Activated CD8-positive, alpha-beta T cell treated with anti-CD3 and anti-CD28 coated beads, Interleukin-2, amount 10 ng/mL, durations not matched to agents 7 days and 5 days (primary cell): ENCODE measurements at places on chromosomes 12 and 14.

DNA sequence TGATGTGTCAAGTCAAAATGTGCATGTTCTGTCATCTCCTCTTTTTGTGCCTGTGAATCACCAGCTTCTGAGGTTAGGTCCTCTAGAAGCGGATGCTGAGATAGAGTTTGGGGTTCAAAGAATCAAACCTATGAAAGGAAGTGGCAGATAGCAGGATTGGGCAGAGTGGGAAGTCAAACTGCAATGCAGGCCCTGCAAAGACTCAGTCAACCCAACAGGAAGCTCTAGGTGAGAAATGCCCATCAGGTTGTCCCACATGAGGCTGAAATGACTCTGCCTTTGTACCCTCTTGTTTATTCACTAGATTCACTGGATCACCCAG lies 4.5 kb upstream of the MIA2 start:
- DNase-seq: peak; percentile 84

DNA sequence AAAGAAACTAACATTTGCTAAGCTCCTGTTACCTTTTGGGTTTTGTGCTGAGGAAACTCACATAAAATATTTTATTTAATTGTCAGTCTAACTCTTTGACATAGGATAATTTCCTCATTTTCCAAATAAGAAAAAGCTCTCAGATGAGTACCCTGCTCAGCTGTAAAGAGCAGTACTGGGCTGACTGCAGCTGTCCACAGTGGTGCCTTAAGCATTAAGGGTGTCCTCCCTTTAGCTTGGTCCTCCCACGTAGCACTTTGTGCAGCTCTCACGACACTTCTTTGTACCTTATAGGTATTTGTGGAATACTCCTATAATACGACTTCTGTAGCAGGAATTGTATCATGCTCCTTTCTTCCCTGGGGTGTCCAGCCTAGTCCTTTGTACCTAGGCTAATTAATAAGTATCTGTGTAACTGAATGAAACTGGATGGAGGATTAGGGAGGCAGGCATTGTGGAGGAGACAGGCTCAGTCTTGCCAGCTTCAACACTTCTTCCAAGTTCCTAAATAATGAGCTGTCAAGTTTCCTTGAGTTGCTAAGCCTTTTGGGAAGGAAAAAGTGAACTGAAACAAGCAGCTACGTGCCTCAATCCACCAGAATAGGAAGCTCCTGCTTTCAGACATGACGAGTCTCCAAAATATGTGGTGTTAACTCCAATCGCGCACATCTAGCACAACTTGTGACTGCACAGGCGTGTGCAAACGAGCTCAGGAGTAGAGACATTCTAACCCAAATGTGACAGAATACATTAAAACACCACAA lies 123.0 kb downstream of the SLC38A4 start:
- no peak for DNase-seq

- DNase-seq: peak; percentile 56
Observed at GRCh38 chr14:73829526-73830431, 21.9 kb upstream of the PTGR2 start.

DNA sequence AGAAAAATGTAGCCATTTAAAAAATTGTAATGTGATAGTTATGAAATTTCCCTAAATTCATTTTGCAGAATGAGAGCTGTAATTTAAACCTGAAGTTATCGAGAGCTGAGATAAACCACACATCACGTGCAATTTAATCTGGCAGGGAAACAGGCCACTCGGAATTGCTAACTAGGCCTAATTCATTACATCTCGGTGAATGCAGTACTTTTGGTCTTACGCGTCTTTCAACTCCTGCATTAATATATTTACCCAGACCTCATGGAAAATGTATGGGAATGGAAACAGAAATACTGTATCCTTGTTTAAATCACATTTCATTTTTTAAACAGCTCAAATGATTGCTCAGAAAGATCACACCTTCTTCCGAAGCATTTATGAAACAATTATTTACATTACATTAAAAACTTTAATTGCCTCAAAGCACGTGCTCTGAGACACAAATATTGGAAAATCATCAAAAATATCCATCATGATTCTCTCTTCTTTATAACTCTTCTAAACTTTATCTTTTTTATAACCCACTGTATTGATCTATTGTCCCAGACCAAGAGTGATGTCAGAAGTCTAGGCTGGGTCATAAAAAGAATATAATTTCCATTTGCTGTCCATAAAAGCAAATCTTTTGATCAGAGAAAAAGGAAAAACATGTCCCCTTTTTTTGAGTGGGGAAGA lies 111.7 kb upstream of the MYL2 start:
- no peak for DNase-seq

DNA sequence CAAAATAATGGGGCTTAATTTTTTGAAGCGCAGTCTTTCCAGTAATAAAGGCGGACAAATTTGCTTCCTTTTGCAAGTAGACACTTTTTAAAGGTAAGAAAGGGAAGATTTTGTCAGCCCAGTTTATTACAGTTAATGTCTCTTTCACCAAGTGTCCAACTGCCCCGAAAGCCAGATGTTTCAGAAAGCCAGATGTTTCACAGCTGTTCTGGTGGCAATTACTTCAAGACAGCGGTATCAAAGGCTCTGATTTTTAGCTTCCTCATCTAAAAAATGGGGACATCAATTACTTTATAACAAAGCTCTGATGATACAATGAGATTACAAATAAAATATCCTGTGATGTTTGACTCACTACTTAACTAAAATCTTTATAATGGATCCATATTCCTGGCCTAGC lies 1.0 kb downstream of the WBP11 start:
- no peak for DNase-seq

DNA sequence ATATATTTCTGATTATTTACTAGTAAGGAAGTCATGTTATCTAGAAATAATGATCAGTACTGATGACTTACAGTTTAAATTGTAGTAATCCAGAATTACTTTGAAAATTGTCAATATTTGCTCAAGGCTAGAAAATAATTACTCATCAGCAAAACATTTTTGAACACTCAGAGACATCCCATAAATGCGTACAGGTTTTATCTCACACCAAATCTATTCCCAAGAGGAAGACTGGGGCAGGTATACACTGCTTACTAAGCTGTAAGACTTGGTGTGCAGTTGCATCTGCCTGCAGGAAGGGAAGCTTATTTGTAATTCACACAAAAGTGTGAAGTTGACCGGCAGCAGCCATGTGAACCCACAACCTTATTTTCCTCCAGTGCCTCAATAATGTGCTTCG lies 146.4 kb downstream of the CCER1 start:
- DNase-seq: no peak

DNA sequence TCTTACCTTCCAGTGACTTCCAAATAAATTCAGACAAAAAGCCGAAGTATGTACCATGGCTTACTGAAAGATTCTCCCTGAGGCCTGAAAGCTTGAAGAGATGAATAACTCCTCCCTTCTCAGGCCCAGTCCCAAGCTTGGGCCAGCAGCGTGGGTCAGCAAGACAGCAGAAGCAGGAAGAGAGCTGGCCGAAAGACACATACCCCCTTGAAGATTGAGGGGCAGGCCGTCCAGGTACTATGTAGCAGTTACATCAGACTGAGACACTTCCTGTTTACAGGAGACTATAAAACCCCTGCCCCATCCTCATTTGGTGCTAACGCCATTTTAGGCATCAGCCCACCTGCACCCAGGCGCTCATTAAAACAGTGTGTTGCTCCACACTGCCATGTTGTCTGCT lies 15.0 kb downstream of the NDUFA12 start:
- no peak for DNase-seq

DNA sequence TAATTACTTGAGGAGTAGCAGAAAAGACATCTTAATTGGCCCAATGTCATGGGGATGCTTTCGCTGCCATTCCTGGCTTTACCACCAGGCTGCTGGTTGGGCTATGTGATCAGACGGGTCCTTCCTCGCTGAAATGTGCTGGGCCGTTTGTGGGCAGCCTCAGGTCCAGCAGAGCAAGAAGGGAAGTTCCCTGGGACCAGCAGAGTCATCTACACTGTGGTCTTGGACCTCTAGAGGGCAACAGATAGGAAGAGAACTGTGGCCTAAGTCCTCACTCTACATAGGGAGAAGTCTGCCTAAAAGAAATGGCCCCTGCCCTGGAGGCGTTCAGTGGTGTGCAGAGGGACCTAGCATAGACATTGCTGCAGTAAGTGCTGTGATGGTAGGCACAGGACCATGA lies 10.9 kb downstream of the EVL start:
- peak; percentile 59 for DNase-seq

- no peak for DNase-seq
Observed at GRCh38 chr12:12294215-12295005, 27.6 kb upstream of the LRP6 start.

- DNase-seq: no peak
Observed at GRCh38 chr14:72925815-72926291, 411 bp upstream of the DCAF4 start.

DNA sequence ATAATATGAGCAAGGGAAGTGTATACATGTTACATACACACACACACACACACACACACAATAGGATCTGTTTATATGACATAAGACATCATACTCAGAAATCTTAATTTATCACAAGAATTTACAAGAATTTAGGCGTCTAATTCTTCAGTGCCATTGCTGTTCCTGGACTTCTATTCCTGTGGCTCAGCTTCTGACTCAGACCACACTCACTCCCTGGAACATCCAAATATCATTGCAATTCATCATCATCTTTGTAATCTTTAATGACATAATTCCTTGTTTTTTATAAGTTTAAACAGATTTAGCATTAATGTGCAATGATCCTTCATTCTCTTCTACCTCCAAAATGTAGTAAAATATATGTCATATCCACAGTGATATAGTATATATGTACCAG lies 544.2 kb downstream of the FOXG1 start:
- DNase-seq: no peak

DNA sequence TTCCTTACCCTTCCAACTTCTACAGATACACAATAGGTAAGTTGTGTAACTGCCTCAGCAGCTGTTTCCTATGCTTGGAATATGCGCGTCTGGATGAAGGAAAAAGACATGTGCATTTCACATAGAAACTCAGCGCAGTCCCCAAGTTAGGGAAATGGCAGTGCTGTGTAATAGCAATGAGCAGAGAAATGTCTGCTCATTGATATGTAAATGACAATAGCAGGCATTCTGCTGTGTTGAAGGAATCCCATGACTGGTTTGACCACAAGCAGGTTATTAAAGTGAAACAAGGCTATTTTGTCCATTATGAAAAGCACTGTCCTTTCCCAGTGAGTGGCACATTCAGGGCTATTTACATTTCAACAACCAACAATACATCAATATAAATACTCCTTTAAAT lies 106.6 kb downstream of the BTG1 start:
- DNase-seq: no peak

- DNase-seq: no peak
Observed at GRCh38 chr12:117143008-117143532, 43.9 kb upstream of the TESC start.

- DNase-seq: peak; percentile 62
Observed at GRCh38 chr14:24481622-24482324, 26.3 kb downstream of the CMA1 start.

GRCh38 chr12:97500537-97500936 lies 37.9 kb downstream of the RMST start:
- DNase-seq: no peak

DNA sequence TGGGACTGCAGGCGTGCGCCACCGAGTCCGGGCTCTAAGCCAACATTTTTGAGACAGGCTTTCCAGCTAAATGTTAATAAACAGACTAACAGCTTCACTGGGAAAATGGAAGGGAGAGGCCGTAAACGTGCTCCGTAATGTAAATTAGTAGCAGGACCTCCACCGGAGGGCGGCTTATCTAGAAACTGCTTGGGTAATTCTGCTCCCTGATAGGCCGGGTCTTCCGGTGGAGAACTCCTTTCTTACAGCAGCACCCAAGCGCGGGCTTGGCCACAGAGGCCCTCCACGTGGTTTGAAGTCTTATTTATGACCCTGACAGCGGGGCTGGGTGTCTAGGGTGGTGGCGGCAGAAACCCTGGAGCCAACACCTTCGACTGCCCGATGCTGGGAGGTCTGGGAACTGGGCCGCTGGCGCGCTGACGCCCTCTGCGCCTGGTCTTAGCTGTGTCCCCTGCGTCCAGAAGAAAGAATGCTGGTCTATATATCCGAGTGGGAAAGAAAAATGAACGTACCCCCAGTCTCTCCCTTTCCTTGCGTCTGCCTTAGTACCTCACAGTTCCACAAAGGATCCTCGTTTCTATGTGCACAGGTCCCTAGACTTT lies 1.7 kb downstream of the DPPA3 start:
- DNase-seq: no peak

DNA sequence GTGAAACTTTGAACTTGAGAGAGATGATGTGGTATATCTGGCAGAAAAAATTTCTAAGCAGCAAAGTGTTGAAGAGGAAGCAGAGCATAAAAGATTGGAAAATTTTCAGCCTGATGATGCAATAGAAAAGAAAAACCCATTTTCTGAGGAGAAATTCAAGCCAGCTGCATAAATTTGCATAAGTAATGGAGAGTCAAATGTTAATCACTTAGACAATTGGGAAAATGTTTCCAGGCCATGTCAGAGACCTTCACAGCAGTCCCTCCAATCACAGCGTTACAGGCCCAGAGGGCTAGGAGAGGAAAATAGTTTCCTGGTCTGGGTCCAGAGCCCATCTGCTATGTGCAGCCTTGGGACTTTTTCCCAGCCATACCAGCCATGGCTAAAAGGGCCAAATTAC lies 469.0 kb upstream of the FOXG1 start:
- DNase-seq: no peak

DNA sequence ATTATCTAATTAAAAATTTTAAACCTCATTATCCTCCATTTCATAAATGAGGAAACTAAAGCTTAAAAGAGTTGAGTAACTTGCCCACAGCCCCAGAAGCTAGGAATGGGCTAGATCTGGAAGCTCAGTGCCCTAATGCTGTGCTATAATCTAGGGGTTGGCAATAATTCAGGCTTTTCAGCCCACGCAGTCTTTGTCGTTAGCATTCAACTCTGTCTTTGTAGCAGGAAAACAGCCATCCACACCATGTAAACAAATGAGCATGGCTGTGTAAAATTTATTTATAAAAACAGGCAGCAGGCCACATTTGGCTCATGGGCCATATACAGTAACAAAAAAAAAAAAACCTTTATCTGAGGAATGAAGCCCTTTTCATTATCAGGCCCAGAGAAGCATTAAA lies 92.4 kb upstream of the OVCH1 start:
- DNase-seq: no peak
